ENCODE measurements at places on chromosomes 6 and 20.

DNA sequence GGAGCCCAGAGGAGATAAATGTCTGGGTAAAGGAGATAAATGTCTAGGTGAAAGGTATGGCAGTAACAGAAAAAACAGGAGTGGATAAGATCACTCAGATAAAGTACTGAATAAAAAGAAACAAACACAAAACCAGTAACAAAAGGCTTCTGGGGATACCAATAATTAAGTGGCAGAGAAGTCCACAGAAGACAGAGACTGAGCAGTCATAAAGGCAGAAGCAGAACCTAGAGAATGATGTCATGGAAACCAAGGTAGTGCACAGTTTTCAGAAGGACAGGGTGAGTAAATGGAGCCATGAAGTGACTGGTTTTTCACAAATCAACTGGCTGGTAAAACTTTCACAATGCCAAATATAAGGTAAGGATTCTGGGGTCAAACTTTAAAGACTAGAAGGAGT, 80.9 kb upstream of the PLN start:
- no peak for DNase-seq

DNA sequence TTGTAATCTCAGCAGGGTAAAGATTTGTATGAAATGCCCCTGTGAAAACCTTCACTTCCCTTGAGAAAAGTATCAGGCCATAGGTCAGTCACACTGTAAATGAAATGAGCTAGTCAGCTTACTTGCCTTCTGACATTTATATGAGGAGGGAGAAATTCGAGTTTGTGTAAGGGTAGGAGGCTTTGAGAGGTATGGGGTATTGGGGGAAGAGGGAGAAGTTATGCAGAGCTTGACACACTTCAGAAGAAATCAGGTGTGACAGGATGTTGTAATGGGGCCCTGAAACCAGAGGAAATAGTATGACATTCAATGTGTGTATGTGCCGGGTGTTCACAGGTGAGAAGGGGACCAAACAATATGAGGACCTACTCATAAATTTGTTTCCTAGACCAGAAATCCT, 64.2 kb upstream of the CCN6 start:
- no peak for DNase-seq

GRCh38 chr6:36822506-36823269, 16.6 kb downstream of the CPNE5 start:
- no peak for DNase-seq

DNA sequence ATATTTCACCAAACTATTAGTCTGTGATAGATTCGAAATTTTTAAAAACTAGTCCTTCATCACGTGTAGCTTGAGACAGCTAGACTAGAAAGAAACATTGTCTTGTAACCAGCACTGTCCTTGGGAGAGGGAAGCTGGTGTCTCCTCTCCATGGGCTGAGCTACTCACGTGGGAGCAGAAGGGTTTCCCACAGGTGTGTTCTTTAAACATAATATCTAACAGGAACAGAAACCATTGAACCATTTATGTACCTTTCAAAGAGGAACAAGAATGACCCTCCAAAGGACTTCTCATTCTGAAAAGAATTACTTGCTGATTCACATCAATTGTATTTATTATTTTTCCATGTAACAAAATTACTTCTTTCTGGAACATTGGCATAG, 72.4 kb upstream of the SYNJ2 start:
- no peak for DNase-seq

All from Caki2 (cell line).